T-helper 17 cell (primary cell): ENCODE measurements at places on chromosomes 2 and 18. TPM values are rescaled to one million over a fixed set of nuclear protein-coding genes. Genes with fewer than 3 reads are reported as not detected.

DNA sequence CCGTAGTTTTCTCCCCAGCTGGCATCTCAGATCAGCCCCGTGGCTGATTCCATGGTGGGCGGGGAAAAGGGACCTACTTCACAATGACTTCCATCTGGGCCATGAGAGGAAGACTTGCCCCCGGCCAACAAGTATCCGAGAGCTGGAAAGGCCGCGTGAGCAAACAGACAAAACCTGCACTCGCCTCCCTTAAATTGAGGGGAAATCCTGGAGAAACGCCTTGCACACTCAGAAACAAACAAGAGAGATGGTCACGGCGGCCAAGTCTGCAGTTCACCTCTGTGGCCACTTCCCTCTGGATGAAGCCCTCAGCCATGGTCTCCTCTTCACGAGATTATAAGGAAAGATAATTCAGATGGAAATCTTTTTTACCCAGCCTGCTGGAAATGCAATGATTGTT lies 39.4 kb upstream of the TPO start:
- no peaks in the 10 kb centered on the region for H3K36me3 ChIP-seq
- no peak overlapping the region for H3K4me3 ChIP-seq
- no peaks in the 10 kb centered on the region for H3K27me3 ChIP-seq

The TEKT4 gene
- total RNA-seq: not detected

The SP140 gene
- total RNA-seq: 67.2 TPM

The COL6A3 gene
- total RNA-seq: 1.9 TPM
